ENCODE measurements at places on chromosomes 12 and 14. TPM values are rescaled to one million over a fixed set of nuclear protein-coding genes. Genes with fewer than 3 reads are reported as not detected.
A peak's percentile ranks its signal among the peaks of the same experiment; 100 is the strongest.

BDKRB1 gene
- 3.0 TPM for total RNA-seq

HELB gene
- total RNA-seq, result 17.2 TPM

ACOT4 gene
- 5.2 TPM for total RNA-seq

GLIPR1L2 gene
- not detected for total RNA-seq

IFI27L1 gene
- total RNA-seq, result 12.3 TPM

HNF1A gene
- total RNA-seq, result 16.5 TPM

GRCh38 chr12:54068418-54069070, 14.9 kb downstream of the HOXC4 start:
- DNase-seq, result no peak
- H3K36me3 ChIP-seq, result no peaks in the 10 kb centered on the region
- no peak overlapping the region for H3K27ac ChIP-seq
- peaks cover 76% of the 10 kb centered on the region for H3K27me3 ChIP-seq
- H3K4me1 ChIP-seq, result no peaks in the 10 kb centered on the region

- H3K4me3 ChIP-seq, result no peak overlapping the region
- no peaks in the 10 kb centered on the region for H3K27me3 ChIP-seq
- DNase-seq, result no peak
- no peaks in the 10 kb centered on the region for H3K36me3 ChIP-seq
- H3K27ac ChIP-seq, result no peak overlapping the region
Measured at GRCh38 chr12:29572464-29572863, 75.0 kb upstream of the OVCH1 start.

DNA sequence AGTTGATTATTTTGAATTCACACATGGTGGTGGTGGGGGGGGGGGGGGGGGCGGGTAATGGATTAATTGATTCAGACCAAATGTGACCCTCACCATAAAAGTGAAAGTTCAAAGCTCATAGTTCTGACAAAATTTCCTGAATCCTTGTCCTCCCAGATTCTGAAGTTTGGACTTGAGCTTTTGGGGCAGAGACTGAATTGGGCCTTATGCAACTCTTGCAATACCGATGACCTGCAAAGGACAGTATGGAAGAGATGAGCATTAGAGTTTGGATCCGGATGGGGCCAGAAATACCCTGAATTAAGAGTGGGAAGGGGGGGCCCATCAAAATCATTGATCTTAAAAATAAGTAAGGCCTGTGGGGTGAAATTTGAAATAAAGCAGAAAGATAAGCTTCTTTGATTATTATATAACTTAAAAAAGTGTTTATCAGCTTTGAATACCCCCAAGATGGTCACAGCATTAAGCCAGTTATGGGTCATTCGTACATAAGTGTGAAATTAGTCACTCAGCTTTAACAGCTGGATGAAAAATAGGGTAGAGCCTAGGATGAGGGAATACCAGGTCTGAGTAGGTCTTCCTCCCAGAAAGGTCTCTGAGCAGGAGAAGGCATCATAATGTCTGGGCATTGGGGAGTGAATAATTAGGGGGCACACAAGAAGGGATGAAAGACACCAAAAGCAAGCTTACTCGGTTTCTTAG, 2.1 kb upstream of the PYGL start:
- no peaks in the 10 kb centered on the region for H3K4me1 ChIP-seq
- no peak overlapping the region for H3K27ac ChIP-seq
- DNase-seq, result no peak
- no peak overlapping the region for H3K4me3 ChIP-seq
- H3K36me3 ChIP-seq, result no peaks in the 10 kb centered on the region

DNA sequence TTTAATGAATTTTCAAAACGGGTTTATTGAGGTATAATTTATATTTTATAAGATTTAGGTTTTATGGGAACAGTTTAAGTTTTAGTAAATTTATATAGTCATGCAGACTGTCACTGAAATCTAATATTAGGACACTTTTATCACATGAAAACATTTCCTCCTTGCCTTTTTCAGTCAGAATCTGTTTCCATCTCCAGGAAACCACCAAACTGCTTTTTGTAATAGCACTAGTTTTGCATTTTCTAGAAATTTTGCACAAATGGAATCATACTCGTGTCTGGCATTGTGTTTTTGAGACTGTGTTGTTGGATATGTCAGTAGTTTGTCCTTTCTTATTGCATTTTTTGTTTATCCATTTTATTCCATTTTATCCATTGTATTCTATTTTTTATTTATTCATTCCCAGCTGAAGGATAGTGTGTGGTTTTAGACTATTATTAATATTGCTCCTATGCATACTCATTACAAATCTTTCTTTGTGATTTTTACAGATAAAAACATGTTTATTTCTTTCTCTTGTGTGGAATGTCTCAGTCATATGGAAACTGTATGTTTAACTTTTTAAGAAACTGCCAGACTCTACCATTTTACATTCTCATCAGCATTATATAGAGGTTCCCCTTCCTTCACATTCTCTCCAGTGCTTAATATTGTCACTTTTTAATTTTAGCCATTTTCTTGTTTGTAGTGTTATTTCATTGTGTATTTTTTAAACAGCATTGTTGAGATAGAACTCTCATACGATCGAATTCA, 26.5 kb downstream of the PALS1 start:
- no peak overlapping the region for H3K4me3 ChIP-seq
- H3K27ac ChIP-seq, result peak overlapping the region; percentile 72
- H3K4me1 ChIP-seq, result peaks cover 23% of the 10 kb centered on the region
- no peaks in the 10 kb centered on the region for H3K36me3 ChIP-seq
- H3K27me3 ChIP-seq, result no peaks in the 10 kb centered on the region

- no peak overlapping the region for H3K27ac ChIP-seq
- H3K4me3 ChIP-seq, result no peak overlapping the region
- H3K27me3 ChIP-seq, result no peaks in the 10 kb centered on the region
- no peaks in the 10 kb centered on the region for H3K36me3 ChIP-seq
- H3K4me1 ChIP-seq, result no peaks in the 10 kb centered on the region
Measured at GRCh38 chr12:57029457-57029856, 13.1 kb upstream of the TAC3 start.

GRCh38 chr14:76077340-76077739, 74.4 kb upstream of the GPATCH2L start:
- no peak overlapping the region for H3K27ac ChIP-seq
- no peak for DNase-seq
- no peak overlapping the region for H3K4me3 ChIP-seq
- H3K4me1 ChIP-seq, result no peaks in the 10 kb centered on the region

DNA sequence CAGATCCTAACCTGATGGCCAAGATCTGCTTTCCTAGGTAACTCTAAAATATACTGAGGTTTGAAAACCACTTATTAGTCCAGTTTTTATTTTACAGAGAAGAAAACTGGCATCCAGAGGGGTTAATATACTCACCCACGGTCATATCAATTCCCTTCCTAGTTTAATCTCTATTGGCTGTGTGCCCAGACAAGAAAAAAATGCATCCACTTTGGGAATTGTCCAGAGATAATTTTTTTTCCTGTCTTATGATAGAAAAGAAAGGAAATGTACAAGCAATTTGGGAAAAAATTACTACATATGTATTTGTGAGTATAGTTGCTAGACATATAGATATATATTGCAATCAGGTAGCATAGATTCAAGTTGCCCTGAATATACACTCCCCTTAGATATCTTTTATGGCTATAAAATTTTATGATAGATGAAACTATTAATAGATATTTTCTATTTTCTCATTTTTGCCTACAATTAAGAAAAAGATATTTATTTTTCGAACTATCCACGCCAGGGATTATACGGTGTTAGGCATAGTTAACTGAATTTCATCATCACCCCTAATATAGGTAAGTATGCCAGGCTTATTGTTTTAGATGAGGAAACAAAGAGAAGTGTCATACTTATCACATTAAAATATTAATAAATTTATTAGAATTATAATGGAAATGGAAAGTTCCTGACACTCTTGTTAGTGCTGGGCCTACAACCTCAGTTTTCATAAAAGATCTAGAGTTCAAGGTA, 100.5 kb upstream of the SLC38A2 start:
- no peaks in the 10 kb centered on the region for H3K36me3 ChIP-seq
- no peak overlapping the region for H3K4me3 ChIP-seq
- H3K27ac ChIP-seq, result peak overlapping the region; percentile 82
- H3K27me3 ChIP-seq, result no peaks in the 10 kb centered on the region
- no peak for DNase-seq
- H3K4me1 ChIP-seq, result peaks cover 26% of the 10 kb centered on the region

All from transverse colon (tissue), 4 donors.